Femur (tissue), 1 donor: ENCODE measurements at places on chromosomes 4 and X.

DNA sequence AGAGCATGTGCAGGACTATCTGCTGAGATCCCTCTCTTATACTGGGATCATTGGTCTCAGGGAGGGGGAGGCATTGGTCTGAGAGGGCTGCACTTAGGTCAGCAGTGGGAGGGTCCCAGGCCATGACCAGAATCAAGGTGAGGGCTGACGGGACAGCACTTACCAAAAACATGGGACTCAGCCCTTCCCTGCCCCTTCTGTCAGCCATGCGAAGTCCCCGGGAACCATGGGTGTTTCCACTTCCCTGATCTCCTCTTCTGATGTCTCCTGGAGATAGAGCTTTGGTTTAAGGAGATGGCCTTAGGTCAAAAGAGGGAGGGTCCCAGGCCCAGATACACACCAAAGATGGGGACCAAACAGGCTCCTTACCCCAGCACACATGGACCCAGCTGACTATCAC, 12.9 kb upstream of the HSFX1 start:
- DNase-seq, result no peak

- no peak for DNase-seq
Observed at GRCh38 chr4:21184788-21185187, 484.5 kb downstream of the PACRGL start.

- no peak for DNase-seq
Observed at GRCh38 chrX:43474321-43474720, 181.8 kb upstream of the MAOA start.

GRCh38 chr4:147530134-147530533, 49.2 kb downstream of the EDNRA start:
- DNase-seq, result no peak

- DNase-seq, result no peak
Observed at GRCh38 chr4:109979920-109980717, 67.4 kb downstream of the EGF start.

DNA sequence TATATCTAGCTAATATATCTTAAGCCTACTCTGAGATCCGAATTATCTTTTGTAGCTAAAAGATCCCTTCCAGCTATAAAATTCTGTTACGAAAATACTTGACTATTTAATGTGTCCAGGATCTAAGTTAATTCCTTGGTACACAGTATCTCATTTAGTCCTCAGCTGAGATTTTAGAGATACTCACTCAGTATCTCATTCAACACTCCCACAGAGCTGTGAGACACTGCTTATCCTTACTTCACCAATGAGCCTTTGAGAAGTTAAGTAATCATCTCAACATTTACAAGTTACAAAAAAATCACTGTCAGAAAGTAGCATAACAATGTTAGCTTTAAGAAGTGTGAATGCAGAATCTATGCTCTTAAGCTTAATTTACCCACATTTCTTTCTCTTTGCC, 76.6 kb downstream of the LIMCH1 start:
- DNase-seq, result no peak

- DNase-seq, result no peak
Observed at GRCh38 chr4:110487873-110488272, 11.9 kb downstream of the ENPEP start.

- no peak for DNase-seq
Observed at GRCh38 chr4:128782875-128783614, 26.5 kb upstream of the JADE1 start.

GRCh38 chr4:102168580-102168979, 176.7 kb downstream of the SLC39A8 start:
- peak; percentile 19 for DNase-seq

GRCh38 chrX:134626434-134626833, 31.8 kb downstream of the PLAC1 start:
- no peak for DNase-seq

- peak; percentile 67 for DNase-seq
Observed at GRCh38 chr4:3291969-3292570, 751 bp upstream of the RGS12 start.

- DNase-seq, result no peak
Observed at GRCh38 chr4:164408831-164409230, 345.1 kb upstream of the SMIM31 start.

- no peak for DNase-seq
Observed at GRCh38 chr4:186760576-186760975, 36.9 kb upstream of the FAT1 start.

DNA sequence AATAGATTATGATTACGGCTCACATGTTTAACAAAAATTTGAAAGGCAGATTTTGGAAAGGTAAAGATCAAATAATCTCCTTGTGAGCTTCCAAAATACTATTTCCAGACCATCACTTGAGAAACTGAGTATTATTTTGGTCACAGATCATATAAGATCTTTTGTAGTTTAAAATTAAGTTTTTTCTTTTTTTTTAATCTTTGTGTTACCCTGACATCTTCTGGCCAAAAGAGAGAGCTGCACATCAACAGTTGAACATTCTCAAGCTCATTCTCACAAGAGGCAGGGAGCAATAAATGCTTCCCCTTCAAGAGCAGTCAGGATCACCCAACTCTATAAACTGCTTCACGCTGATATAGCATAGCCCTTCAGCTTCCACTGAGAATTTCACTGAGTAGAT, 15.9 kb downstream of the TMEM192 start:
- DNase-seq, result no peak

- DNase-seq, result peak; percentile 42
Observed at GRCh38 chrX:623599-624315, 6.8 kb upstream of the SHOX start.

DNA sequence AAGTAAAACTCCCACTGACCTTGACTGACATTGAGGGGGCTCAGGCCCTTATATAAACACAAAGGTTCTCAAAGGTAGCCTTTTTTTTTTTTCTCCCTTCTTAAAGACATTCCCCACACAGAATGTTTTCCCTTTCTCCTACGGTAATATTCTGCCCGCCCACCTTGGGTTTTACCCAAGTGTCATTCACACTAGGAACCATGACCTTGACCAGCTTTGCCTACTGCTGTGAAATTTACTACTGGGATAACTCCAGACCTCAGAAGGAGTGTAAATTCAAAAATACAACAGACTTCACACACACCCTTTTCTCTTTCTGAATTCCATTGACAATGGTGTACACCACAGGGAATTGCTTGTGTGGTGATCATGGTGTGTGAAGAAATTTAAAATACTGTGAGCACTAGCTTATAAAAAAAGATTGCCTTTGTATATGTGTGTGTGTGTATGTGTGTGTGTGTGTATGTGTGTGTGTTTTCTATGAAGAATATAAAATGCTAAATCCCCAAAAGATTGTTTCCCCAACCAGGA, 589.5 kb upstream of the FTHL17 start:
- DNase-seq, result no peak

DNA sequence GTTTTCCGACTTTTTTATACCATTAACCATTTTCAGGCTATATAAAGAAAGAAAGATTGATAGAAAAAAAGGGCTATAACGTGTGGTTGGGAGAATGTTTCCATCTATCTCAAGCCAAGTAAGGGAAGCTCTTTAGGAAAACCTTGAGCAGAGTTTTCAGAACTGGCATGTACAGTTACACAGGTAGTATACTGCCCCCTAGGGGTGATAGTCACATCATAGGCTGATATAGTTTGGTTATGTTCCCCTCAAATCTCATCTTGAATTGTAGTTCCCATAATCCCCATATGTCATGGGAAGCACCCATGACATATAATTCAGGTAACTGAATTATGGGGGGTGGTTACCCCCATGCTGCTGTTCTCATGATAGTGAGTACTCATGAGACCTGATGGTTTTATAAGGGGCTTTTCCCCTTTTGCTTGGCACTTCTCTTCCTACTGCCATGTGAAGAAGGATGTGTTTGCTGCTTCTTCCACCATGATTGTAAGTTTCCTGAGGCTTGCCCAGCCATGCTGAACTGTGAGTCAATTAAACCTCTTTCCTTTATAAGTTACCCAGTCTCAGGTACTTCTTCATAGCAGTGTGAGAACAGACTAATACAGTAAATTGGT, 186.8 kb downstream of the TMA16 start:
- no peak for DNase-seq

- no peak for DNase-seq
Observed at GRCh38 chrX:150697641-150698040, 4.4 kb downstream of the MTMR1 start.
